Left hindlimb (tissue), 1 donor: ENCODE measurements at places on chromosomes 2 and 18.

DNA sequence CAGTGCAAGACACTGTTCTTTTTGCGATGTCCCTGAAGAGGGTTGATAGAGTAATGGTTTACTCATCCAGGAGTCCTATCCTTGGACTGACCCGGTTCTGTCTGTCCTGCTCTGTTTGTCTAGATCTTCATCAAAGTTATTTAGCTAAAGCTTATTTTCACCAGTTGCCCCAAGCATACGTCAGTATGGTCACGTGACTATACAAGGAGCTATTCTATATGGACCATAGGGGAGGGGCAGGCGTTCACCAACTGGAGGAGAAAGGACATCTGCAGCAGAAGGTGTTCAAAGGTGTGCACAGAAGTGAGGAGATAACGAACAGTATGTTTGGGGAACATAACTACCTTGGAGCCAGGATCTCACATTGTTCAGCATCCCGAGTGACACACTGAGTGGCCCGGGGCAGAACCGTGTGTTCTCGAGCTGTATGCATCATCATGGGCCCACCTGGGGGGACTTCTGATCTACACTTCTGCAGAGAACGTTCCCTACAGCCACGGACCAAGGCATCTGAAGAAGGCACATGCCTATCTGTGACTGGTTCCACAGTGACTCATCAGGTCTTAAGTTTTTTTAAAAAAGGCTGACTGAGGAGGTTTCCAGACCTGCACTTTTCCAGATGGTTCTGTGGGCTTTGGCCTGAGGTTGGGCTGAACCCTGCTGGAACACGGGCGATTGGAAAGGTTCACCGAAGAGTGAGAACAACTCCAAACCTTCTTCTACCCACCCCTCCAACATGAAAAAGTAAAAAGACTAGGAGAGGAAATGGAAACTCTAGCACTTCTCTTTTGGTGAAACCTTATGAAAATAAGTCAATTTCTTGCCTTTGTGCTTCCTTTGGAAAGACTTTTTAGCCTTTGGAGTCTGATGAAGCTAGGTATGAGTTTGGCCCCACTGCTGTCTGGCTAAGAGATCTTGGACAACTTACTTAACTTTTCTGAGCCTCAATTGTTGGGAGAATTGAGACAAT, 68.6 kb upstream of the YWHAQ start:
- DNase-seq, result no peak

- DNase-seq, result no peak
Measured at GRCh38 chr2:99598441-99598840, 108.6 kb upstream of the REV1 start.

DNA sequence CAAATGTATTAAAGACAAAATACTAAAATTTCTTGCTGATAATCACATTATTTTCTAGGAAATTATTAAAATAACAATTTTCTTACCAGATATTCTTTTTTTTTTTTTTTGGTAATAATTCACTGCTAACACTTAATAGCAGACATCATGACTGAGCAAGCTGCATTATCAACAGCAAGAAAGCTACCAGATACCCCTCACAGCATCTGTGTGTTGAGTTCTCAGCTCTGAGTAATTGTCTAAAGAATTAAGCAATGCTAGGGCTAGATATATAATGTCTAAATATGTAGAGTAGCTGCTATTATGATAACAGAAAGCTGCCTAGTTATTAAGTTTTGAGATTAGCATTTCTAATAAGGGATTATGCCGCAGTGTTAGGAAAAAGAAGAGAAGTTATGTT, 754.3 kb upstream of the PKDCC start:
- DNase-seq, result no peak

DNA sequence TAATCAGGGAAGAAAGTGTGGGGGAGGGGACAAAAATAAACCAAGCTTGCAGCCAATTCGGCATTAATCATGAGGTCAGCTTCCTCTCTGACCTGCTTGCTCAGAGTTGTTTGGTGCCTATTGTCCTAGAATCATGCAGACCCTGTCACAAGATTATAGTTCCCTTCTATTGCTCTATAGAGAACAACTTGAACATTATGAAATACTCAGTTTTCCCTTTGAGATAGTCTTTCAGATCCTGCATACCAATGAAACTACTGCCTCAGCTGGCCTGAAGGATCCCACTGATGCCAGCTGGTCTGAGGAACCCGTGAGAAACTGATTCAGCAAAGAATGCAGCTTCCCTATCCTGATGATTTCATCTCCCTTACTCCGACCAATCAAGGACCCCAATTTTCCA, 955 bp upstream of the BBS5 start:
- DNase-seq, result no peak

- DNase-seq, result peak; percentile 15
Measured at GRCh38 chr2:10073706-10074105, 6.5 kb downstream of the CYS1 start.

DNA sequence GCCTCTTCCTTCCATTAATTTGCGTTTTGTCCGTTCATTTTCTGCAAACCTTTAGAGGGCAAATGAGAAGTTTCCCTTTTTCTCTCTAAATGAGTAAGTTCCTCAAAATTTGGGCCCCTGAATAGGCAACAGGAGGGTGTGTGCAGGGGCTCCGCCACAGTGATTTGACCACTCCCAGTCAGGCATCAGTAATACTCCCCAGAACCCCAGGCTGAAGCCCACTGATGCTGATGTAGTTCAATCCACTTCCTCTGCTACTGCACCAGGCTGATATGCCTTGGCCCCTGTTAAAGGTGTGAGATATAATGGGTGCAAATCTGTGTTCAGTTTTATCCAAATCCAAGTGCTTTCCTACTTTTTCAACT, 1150.0 kb downstream of the RPIA start:
- no peak for DNase-seq

GRCh38 chr2:37748541-37748940, 77.1 kb upstream of the CDC42EP3 start:
- DNase-seq, result no peak
